Posterior vena cava (tissue), 2 donors: ENCODE measurements at places on chromosomes 1 and 21. TPM values are rescaled to one million over a fixed set of nuclear protein-coding genes. Genes with fewer than 3 reads are reported as not detected.

DNA sequence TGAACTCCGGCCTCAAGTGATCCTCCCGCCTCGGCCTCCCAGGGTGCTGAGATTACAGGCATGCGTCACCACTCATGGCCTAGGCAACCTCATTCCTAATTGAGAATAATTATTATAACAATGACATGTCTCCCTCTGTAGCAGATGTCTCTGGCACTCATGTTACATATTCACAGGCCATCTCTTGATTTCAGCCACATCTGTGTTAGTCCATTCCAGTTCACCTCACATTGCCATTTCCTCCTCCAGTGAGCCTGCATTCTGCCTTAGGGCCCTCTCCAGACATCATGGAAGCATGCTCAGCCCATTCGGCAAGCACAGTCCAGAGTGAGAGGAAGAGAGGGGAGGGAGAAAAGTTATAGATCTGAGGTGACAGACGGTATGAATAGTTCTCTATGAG lies 32.5 kb downstream of the CDKN2C start:
- no peak for DNase-seq

FGR gene
- 22.5 TPM for total RNA-seq

AK5 gene
- total RNA-seq, result 3.5 TPM

GRCh38 chr1:7379441-7379971 lies 391.6 kb upstream of the VAMP3 start:
- DNase-seq, result peak; percentile 62

- no peak for DNase-seq
Observed at GRCh38 chr1:156162430-156163037, 9.1 kb downstream of the SEMA4A start.

C1QB gene
- 125 TPM for total RNA-seq

DNA sequence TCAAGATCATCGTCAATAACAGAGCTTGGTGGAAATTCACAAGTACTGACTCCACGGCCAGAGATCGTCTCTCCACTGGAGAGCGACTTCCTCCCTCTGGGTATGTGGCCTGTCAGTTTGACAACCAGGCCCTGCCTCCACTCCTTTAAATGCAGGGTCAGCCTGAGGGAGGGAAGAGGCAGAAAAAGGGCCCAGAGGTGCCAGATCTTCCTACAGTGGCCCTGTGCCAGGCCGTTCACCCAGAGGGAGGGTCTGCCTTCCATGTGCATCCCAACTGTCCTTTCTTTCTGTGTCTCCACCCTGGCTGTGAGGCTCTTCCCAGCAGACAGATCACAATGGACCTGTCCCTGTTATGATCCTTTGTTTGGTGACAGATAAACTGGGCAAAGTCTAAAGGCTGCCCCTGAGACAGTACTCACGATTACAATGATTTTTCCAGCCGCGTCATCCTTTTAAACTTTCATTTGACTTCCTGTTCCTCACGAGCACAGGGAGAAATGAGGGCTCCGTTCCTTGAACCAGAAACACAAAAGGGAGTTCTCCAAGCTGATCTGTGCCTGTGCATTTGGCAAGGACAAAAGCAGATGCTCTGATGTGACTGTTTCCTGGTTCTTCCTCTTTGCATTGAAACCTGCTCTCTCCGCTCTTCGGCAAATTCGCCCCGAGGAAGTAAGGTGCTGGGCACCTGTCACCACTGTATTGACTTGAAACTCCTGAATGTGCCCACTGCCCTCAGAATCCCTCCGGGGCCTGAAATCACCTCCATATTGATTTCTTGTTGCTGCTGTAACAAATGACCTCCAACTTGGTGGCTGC lies 126.7 kb downstream of the PGBD5 start:
- peak; percentile 42 for DNase-seq

ATP1A2 gene
- total RNA-seq, result 10.8 TPM

GRCh38 chr1:76374086-76374485 lies 299.5 kb downstream of the ST6GALNAC3 start:
- DNase-seq, result no peak

- peak; percentile 58 for DNase-seq
Observed at GRCh38 chr1:243731974-243732625, 117.9 kb downstream of the AKT3 start.

ASAP3 gene
- 51.4 TPM for total RNA-seq

GRCh38 chr1:101698681-101699080 lies 298.0 kb downstream of the OLFM3 start:
- no peak for DNase-seq

GNAT2 gene
- not detected for total RNA-seq

BOLA1 gene
- total RNA-seq, result 11.4 TPM

ANP32E gene
- total RNA-seq, result 36.6 TPM
